ENCODE measurements at places on chromosomes 5 and 9. TPM values are rescaled to one million over a fixed set of nuclear protein-coding genes. Genes with fewer than 3 reads are reported as not detected.

- DNase-seq = no peak
These were observed 243.3 kb upstream of the ACTBL2 start for GRCh38 chr5:57725658-57726504.

DNA sequence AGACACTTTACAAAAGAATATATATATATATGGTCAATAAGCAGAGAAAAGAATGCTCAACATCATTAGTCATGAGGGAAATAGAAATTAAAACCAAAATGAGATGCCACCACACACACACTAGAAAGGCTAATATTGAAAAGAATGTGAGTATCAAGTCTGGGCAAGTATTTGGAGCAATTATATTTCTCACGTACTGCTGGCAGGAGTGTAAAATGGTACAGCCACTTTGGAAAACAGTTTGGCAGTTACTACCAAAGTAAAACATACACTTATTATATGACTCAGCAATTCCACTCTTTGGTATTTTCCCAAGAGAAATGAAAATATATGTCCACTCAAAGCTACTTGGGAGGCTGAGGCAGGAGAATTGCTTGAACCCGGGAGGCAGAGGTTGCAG, 29.8 kb downstream of the NEUROG1 start:
- DNase-seq = no peak

DNA sequence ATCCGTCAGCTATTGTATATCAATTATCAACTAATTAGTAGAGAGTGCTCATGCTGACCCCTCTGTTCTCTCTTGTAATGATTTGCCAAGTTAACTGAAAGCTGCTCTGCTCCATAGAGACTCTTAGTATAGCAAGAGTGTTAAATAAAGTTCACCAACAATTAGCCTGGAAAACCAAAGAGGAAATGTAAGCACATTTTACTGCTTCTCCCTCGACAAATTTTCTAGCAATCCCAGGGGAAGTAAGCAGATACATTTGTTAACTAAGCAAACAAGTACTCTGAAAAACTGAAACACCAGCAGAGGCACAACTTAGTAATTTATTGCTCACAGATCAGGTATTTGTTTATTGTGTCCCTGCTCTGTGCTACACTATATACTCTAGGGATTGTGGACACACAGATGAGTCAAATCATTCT, 162.2 kb downstream of the GLIS3 start:
- DNase-seq = no peak

The TEX48 gene
- not detected for polyA plus RNA-seq

DNA sequence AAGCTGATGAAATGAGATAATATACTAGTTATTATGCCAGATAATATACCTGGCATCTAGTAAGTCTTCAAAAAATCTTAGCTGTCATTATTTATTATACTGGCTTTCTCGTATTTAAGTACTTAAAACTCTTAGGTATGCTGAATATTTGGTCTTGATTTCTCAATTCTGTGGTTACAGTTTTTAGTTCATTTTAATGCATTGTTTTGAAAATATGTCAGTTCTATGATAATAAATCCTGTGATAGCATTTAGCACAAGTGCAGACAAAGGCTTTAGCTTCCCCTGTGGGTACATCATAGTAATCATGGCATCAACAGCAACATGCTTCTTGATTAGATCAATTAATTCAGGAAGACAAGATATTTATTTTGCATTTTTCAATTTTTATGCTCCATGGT, 133.0 kb downstream of the SMC2 start:
- DNase-seq = no peak

The TLR4 gene
- polyA plus RNA-seq = 10.8 TPM

GRCh38 chr9:123346026-123346425, 10.0 kb upstream of the CRB2 start:
- DNase-seq = no peak

DNA sequence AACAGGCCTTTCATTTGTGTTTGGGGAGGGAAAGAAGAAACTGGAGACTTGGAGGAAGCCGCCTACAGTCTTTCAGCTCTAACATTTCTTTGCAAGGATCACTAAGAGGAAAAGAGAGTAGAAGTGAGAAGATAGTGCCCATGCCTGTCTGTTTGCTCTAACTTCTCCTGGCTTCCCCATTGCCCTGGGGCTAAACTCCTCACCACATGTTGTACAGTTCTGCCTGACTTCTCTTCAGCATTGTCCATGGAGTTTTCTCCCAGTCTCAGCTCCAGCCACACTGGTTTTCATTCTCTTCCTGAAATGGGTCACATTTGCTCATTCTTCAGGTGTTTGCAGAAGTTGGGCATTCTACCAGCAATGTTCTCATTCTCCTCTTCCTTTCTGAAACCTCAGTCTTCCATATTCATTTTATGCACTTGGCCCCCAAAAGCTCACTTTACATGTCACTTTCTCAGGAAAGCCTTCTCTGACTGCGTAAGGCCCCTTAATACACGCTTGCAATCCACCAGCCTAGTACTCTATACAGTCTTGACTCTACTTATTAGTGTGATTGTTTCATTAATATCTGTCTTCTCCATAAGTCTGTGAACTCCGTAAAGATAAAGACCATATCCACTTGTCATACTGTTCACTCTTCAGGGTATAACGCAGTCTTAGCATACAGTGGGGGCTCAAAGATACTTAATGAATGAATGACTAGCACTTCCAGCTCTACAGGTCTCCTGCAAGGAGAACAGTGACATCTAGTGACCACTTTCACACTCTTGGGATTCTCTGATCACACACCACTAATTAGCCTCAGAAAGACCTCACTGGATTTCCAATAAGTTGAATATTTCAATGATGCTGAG, 40.2 kb upstream of the TRIM32 start:
- no peak for DNase-seq

DNA sequence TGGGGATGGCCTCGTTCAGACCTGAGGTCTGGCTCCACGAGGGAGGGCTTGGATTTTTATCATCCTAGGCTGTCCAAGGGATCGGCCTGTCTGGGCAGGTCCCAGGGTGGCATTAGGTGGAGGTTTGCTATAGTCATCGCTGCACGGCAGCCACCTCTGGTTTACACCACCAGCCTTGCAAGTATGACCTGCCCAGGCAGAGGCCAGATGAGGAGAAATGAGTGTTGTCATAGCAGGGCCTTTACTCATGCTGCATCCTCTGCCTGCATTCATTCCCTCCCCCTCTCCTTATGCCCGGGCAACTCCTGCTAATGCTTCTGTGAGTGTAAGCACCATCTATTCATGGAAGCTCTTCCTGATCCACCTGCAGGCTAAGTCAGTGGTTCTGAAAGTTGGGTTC, 15.3 kb upstream of the NDST1 start:
- no peak for DNase-seq

- no peak for DNase-seq
These were observed 125.3 kb upstream of the RFX3 start for GRCh38 chr9:3650994-3651622.

DNA sequence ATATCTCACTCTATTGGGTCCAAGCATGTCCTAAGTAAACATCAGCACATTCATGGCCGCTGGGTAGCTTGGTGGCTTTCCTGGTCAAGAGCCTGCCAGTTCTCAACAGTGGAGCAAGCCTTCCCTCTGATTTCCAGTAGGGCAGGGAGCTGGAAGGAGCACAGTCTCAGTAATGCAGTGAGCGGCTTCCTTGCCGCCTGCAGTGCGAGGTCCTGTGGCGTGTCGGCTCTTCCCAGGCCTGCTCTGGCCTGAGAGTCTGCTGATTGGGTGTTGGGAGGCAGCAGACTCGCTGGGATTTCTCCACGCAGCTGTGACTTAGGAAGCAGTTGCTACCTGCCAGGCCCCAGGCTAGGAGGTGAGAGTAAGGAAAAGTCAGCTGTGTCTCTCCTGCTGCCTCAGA, 51.3 kb downstream of the SPTAN1 start:
- DNase-seq = no peak

GRCh38 chr5:179404321-179405053, 59.2 kb upstream of the ADAMTS2 start:
- no peak for DNase-seq

DNA sequence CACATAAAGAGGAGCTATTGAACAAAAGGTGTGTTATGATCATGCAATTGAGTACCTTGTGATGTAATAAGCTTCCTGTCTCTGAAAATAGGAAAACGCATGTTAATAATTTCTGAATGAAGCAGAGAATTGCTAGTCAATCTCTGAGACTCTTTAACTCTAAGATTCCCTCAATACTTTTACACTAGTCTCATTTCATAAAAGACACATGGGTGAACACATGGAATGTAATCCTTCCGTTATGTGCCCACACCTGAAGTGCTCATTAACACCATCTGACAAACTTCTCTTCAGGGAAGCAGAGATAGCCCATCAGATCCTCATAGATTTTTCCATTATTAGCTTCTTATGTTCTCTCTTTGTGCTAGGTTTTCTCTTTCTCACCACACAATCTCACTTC, 182.4 kb downstream of the TLR4 start:
- no peak for DNase-seq

DNA sequence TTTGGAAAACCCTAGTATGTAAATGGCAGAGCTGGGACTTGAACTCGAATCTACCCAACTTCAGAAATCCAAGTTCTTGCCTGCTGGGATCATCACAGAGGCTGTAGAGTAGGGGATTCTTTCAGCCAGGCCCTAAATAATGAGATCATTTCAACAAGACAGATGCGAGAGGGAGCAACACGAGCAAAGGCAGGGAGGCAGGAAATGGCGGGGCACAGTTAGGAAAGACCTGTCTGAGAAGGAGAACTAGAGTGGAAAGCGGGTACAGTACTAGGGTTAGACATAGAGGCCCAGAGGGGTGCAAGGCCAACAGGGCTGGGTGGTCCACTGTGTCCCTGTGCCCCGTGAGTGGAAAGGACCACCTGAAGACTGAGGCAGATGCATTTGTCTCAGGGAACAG, 46.1 kb downstream of the MVB12B start:
- DNase-seq = no peak

DNA sequence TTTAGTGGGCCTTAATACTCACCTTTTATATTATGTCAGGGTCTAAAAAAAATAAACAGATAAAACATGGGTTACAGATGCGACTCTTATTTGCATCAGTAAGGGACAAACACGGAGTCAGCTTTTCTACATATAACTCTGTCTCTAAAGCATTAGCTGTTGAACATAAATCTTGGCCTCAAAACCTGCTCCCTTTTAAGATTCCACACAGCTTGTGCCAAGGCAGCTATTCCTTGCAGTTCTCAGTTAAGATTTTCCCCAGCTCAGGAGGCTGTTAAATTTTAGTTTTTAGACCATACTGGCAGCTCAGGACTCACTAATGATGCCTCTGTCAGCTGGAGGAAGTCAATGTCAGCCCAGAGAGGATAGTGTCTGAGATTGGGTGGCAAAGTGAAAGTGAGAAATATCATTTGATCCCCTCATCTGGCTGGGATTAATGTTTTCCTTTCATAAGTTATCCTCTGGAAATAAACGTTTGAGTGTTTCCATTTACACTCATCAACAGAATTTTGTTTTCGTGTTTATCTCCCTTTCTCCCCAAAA, 287.5 kb downstream of the ELAVL2 start:
- DNase-seq = no peak

The ADRB2 gene
- 0.36 TPM for polyA plus RNA-seq

- no peak for DNase-seq
These were observed 284.7 kb downstream of the FANCC start for GRCh38 chr9:95032580-95033341.

GRCh38 chr9:104921067-104921741, 6.8 kb downstream of the ABCA1 start:
- no peak for DNase-seq

GRCh38 chr5:151283120-151283825, 20.3 kb downstream of the SLC36A3 start:
- no peak for DNase-seq

The KCNV2 gene
- 0.37 TPM for polyA plus RNA-seq
